Kidney tubule cell (primary cell): ENCODE measurements at places on chromosomes 11 and 22.

DNA sequence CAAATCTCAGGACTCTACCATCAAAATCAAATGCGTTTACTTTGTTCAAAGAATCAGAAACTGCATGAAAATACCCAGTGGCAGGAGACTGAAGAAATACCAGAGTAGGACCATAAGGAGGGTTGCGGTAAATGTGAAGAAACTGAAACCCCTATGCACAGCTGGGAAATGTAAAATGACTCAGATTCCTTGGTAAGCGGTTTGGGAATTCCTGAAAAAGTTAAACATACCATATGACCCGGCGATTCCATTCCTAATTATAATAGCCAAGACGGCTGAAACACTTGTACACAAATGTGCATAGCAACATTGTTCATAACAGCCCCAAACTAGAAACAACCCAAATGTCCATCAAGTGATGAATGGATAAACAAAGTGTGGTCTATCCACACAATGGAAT lies 114.1 kb upstream of the GRAMD1B start:
- no peak for DNase-seq

DNA sequence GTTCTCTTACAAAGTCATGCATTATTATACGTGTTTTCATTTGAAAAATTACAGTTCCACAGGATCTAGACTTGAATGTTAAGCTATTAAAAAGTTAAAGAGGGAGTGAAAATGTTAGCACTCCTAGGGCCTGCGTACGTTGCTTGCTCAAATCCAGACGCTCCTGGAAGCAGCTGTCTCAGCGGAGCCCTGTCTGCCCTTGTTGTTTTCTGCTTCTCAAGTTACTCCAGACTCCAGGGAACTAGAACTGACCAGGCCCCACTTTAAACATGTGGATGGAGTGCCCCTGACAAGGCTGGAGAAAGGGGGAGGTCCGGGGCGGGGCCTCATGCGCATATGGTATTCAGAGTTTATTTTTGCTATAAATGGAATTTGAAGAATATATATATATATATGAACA lies 9.6 kb downstream of the PARVB start:
- no peak for DNase-seq

DNA sequence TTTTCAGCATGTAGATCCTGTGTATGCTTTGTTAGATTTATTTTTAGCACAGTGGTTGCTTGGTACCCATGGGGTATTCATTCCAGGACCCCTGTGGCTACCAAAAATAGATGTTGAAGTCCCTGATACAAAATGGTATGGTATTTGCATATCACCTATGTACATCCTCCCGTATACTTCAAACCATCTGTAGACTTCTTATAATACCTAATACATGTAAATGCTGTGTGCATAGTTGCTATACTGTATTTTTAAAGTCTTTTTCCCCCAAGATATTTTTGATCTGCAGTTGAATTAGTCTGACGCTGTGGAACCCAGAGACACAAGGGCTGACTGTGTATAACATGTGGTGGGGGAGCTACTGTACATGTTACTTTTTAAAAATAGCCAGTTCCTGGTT lies 101.1 kb downstream of the ATXN10 start:
- no peak for DNase-seq

DNA sequence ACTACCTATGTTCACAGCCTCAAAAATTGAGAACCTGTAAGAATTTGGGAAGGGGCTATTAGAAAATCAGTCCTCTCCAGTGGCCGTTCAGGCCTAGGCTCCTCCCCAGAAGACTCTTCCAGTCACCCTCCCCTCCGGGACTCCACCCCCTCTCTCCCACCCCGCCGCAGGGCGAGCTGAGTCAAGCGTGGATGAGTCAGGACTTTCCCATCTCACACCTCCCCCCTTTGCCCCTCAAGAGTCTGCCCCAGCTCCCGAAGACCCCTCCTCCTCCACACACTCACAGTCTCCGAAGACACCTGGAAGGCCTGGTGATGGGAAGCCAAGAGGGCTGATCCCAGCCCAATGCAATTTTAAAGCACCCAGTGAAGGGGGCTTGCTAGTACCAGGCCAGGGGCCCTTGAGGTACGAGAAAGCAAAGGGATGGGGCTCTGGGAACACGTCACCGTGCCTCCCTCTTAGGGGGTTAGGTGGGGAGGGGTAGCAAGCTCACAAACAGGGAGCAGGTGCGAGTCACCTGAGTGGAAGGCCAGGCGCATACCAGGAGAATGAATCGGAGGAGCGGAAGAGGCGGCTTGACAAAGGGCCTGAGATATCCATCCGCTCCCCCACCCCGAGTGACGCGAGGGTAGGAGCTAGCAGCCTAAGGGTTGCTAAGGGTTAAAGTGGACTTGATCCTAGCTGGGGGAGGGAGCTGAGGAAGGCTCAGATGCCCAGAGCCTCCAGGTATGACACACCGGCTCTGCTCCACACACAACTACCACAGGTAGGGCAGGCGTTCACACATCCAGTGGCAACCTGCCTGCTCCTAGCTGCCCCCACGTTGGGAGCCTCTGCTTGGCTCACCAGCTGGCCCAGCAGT lies 13.6 kb downstream of the BCL9L start:
- DNase-seq = peak; percentile 99

DNA sequence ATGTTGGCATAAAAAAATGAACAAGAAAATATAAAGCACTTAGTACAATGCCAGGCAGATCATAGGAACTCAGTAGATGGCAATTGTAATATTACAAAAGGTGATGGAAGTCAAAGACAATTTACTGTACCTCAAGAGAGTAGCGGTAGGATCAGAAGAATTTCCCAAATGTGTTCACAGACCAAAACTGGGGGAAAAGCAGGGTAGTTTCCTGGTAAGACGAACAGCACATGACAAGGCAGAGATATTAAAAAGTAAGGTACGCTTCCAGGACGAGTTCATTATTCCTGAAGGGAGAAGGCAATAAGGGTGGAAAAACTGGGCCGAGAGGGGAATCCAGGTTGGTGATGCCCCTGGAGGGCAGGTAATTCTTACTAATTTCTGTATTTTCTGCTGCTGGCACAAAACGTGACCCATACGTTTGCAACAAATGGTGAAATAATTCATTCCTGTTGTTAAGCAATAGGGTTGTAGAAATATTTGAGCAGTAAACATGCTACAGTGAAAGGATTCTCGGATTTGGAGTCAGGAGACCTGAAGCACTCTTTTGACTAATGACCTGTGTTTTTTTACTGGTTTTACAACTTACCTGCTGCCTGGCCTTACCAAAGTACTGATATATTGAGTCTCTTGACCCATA lies 786 bp upstream of the ANKRD42 start:
- no peak for DNase-seq

DNA sequence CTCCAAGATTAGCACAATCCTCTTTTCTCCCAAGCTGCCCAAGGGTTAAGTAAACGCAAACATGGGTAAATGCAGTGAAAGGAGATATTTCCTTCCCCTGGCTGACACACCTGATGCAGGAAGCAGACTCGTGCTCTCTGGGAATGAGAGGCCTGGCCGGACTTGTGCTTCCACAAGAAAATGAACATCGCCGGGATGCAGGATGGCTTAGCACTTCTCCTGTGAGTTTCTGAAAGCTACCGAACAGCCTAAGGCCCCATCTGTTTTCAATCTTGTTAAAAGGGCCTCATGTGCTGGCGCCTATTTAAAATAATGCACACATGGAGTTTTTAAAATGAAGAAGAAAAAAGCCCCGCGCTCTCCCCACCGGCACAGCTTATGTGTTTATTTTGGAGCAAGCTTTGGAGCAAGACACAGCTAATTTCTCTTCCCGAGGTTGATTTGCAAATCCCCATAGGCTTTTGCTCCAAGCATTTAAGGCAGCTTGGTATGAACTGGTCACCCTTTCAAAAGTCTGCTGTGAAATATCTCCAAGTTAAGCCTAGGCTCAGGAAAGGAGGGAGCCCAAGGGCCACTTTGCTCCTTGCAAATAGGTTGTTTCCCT lies 100.9 kb downstream of the SYN3 start:
- no peak for DNase-seq

DNA sequence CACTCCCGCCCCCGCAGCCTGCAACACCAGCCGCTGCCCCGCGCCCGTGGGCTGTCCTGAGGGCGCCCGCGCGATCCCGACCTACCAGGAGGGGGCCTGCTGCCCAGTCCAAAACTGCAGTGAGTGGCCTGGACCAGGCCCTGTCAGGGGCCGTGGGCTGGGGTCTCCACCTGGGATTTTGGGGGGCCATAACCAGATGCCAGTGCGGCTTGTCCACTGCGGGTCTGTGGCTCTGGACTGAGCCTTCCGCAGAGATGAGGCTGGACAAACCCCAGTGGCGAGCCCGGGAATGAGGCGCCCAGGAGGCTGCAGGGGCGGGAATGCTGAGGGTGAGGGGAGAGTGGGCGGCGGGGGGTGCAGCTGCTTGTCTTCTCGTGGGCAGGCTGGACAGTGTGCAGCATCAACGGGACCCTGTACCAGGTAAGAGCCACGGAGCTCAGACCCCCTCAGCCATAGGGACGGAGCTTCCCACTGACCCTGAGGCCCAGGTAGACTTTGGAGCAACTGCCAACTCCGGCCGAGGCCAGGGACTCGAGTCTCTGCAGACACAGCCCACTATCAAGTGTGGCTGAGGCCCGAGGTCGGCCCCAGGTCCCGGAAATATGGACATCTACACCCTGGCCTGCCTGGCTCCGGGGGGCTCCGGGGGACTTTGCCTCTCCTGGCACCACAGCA lies 24.8 kb upstream of the MUC5B start:
- DNase-seq = no peak

DNA sequence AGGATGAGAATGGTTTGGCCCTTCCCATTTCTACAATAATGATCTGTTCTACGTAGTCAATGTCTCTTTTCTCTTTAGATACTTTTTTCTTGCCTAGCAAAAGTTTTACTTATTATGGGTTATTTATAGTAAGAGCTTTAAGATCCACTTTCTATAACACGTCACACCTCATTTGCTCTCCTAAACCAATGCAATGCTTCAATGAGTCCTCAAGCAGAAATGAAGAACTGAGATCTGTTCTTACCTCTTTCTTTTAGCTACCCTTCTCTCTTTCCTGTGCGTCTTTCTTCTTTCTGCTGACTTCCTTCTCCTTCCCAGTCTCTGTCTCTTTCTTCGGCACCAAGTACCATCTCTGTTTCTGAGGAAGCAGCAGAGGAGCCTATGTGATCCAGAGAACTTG lies 61.8 kb downstream of the SNX19 start:
- DNase-seq = no peak

GRCh38 chr11:104061853-104062521 lies 25.5 kb downstream of the DDI1 start:
- no peak for DNase-seq

- no peak for DNase-seq
Measured at GRCh38 chr11:66224226-66224855, 44.1 kb upstream of the RAB1B start.

DNA sequence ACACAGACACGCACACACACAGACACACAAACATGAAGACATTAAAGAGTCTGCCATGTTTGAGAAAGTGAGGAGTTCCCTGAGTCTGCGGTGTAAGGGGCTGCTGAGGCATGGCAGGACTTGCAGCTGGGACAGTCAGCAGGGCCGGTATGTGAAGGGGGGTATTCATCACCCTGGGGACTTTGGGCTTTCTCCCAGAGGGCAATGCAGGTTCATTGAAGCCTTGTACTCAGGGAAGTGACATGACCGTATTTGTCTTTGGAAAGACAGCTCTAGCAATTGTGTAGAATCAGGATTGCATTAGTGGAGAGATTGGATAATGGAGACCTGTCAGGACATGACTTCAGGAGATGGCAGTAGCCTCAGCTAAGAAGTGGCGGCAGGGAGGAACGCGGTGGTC lies 9.4 kb upstream of the ADAMTS8 start:
- no peak for DNase-seq

GRCh38 chr11:112886434-112887370 lies 74.5 kb upstream of the NCAM1 start:
- peak; percentile 7 for DNase-seq

GRCh38 chr11:36870361-36870760 lies 272.3 kb upstream of the RAG2 start:
- DNase-seq = peak; percentile 68

- no peak for DNase-seq
Measured at GRCh38 chr11:6526411-6527135, 29.5 kb downstream of the DNHD1 start.

- no peak for DNase-seq
Measured at GRCh38 chr22:43077121-43077877, 11.9 kb downstream of the TTLL1 start.

DNA sequence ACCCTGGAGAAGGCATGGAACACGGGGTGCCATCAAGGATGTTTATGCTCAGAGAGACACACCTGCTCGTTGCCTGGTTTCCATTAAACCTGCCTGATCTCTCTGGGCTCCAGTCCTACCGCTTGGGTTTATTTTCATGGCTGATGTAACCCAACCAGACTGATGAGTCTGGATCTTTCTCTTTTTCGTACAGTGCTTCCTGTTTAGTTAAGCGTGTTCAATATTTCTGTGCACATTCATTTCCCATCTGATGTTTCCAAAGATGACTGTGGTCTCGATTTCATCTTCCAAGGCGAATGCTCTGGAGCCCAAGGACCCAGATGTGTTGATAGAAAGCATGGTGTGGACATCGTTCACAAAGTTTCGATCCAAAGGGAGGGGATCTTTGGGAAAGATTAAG lies 84.3 kb downstream of the SNX19 start:
- DNase-seq = no peak

- DNase-seq = no peak
Measured at GRCh38 chr11:133021553-133021952, 510.7 kb downstream of the OPCML start.

GRCh38 chr11:46414466-46414796 lies 22.9 kb upstream of the CHRM4 start:
- DNase-seq = no peak

DNA sequence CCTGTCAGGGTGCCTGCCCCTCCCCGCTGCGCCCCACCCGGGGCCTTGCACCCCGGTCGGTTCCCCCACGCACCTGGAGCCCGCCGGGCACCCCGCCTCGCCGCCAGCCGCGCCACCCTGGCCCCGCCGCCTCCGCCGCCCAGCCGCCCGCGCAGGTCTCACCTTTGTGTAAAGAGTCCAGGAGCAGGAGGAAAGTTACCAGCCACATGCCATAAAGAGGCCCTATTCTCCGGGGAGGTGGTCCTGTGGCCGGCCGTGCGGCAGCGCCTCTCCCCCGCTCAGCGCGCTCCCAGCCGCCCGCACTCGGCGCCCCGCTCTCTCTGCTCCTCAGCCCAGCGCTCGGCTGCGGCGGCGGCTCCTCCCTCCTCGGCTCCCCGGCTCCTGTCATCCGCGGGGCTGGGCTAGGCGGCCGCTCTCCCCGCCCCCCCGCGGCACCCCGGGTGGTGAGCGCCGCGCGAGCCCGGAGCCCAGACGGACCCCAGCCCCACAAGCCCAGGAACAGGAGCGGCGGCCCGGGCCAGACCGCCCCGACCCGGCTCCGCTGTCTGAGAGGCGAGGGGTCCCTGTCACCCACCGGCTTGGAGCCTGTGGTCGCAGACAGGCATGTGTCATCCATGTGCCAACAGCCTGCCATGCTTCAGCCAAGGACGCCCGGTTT lies at the start of gene DSCAML1:
Gene DSCAML1 (minus strand): TSS at position 345 of the 658 bp plus-strand sequence. CDS start 137 bp downstream, at position 208.
- DNase-seq = peak; percentile 47
